ENCODE measurements at places on chromosomes 4 and X.
A peak's percentile ranks its signal among the peaks of the same experiment; 100 is the strongest.

- no peak for DNase-seq
These were observed 971.5 kb downstream of the C4orf33 start for GRCh38 chr4:130067419-130067818.

DNA sequence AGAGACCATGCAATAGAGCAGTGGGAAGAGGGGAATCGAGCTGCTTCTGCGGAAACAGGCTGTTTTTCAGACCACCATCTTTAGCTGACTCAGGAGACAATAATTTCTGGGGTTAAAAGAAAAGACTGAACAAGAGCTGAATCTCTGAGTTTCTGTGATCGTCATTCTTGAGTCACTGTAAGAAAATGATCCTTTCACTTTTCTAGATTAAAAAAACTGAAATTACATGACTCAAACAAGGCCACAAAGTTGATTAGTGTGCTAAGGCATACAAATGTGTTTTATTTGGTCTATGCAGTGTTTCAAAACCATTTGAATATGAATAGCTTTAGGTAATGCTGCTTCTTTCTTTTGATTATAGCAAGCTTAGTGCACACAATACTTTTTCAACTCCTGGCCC, 194.4 kb upstream of the RPL34 start:
- DNase-seq, result no peak

- DNase-seq, result no peak
These were observed 207.5 kb downstream of the CHRDL1 start for GRCh38 chrX:110588164-110588563.

DNA sequence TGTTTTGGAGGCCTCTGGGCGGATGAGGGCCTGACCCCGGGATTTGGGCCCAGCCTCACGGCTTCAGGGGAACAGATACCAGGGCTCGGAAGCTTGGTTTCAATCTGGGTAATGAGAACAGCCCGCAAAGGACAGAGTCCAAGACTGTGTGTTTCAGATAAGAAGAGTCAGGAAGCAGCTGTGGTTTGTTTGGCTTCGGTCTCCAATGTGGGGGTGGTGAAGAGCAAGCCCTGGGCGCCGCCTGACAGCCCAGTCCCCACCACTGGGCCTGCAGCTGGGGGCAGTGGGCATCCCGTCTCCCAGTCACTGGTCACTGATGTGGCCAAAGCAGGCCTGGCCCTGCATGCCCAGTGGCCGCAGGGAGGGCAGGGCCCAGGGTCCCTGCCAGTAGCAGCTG, 9.1 kb downstream of the WFS1 start:
- no peak for DNase-seq

DNA sequence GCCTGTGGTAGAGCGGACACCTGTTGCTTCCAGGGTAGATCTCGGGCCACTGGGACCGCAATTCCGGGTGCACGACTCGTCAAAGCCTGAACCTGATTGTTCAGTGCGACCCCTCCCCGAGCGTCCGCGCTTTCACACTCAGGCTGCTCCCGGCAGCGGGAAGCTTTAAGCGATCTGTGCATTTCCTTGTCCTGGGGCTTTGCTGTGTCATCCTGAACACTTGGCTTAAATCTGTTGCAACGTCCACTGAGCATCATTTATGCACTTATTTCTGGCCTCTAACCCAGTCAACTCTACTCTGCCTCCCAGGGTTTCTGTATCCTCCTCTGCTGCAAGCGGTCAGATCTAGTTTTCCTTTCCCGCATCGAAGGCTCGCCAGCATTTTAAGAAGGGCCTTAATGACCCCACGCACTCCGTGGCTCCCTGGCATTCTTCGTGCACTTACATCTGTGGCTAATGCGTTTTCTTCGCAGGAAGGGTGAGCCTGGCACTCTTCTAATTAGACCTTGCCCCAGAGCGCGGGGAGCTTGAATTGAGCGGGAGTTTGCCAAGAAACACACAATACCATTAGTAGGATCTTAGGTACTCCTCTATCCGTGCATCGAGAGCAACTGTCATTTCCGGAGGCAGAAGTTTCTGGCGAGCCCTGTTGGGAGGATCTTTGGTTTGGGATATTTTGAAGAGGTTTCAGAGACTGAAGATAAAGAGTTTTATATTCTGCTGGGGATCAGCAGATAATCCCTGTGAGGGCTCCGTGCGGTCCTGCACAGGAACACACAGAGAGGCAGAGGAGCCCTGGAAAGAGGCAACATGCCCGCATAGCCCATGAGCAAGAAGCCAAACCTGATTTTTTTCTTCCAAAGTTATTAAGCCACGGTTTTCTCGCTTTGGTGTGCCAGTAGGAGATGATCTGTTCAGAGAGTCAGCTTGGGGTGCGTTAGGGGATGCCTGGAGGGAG, 654 bp upstream of the DDIT4L start:
- no peak for DNase-seq

DNA sequence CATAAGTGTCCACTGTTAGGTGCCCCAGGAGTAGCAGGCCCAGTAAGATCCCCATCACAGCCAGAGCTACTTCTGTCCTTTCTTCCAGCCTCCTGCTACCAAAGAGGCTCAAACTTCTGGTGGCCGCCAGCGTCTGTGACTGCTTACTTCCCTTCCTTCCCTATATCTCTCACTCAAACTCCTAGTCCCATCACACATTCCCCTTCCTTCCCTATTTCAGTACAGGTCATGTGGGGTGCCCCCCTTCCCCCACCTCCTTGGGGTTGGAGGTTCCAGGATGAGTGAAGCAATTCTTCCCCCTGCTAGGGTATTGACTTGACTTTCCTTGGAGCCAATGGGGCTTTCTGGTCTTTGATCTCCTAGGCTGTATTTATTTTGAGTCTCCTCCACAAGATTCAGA, at the start of gene VSIG4:
VSIG4 (minus strand) TSS at position 137 of the 400 bp plus-strand sequence; CDS start at position 55, 82 bp downstream.
- no peak for DNase-seq

- peak; percentile 31 for DNase-seq
These were observed 216.9 kb downstream of the PTTG2 start for GRCh38 chr4:38177035-38177546.

GRCh38 chrX:38318196-38318595, 9.1 kb downstream of the RPGR start:
- no peak for DNase-seq

GRCh38 chr4:124105212-124105611, 607.3 kb downstream of the ANKRD50 start:
- DNase-seq, result no peak

DNA sequence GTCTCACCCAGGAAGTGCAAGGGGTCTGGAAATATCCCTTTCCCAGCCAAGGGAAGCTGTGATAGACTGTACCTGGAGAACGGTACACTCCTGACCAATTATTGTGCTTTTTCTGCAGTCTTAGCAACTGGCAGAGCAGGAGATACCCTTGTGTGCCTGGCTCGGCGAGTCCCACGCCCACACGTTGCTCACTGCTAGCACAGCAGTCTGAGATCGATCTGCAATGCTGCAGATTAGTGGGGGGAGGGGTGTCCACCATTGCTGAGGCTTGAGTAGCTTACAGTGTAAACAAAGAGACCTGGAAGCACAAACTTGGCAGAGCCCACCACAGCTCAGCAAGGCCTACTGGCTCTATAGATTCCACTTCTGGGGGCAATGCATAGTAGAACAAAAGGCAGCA, 138.5 kb downstream of the CHRDL1 start:
- DNase-seq, result no peak

- no peak for DNase-seq
These were observed 104.4 kb downstream of the UCHL1 start for GRCh38 chr4:41360921-41361793.

DNA sequence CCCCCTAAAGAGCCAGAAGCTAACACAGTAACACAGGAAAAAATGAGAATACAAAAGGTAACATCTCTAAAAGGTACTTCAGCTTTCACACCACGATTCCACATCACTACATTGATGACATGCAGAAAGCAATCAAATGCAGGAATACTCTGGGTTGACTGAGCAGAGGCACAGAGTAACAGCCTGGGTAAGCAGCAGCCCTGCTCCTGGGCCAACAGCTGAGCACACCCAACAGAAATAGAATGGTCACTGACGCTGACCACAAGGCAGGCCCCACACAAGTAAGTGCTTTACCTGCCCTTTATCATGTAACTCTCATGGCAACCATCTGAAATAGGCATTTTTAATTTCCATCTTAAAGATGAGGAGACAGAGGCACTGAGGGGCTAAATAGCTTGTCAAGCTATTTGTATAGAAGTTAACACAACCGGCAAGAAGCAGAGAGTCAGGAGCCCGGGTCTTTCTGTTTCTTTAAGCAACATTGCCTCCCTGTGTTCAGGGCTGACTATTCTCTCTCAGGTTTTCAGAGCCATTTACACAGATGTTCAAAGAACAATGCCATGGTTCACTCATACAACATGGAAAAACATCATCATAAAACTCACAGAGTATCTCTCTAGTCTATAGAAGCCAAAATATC, 168.9 kb downstream of the ZNF674 start:
- DNase-seq, result peak; percentile 27

- DNase-seq, result no peak
These were observed 16.8 kb downstream of the SMIM20 start for GRCh38 chr4:25930731-25931354.

DNA sequence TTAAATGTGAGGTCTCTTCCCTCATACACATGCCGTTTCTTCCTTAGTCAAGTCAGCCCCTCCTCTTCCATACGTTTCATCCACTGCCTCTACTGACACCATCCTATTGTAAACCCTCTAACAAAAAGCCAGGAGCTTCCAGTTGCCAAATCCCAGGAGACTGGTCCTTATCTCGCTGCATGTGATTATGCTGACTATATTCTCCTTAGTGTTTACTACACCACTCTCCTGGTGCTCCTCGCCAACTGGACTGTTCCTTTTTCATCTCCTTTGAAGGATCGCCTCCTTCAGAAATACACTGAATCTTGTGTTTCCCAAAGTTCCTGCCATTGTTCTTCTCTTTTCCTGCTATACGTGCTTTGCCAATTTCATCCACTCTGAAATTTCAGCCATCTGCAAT, 27.7 kb downstream of the MAML3 start:
- DNase-seq, result no peak

DNA sequence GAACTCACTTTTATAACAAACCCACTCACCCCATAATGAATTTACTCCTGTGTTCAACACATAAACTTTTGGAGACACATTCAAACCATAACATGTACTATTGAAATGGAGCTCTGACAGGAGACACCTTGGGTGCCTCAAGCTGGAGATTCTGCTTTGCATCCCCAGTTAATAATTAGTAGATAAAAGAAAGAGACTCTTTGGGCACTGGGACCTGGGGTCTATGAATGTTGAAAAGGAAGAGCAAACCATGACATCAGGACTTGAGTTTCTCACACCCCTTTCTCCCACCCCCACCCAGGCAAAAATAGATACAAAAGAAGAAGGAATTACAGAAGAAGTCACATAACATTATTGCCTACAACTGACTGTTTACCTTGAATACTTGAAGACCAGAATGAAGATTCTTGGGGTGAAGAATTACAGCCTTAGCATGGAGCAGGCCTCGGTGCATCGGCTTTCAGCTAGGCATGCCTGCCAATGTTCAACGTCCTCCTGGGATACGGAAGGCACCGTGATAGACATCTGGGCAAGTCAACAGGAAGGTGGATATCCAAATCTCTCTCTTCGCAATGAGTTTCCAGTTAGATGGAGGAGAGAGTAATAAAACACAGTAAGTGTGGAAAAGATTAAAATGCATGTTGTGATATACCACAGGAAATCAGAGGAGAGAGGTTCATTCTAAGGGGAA, 316.0 kb downstream of the TRIML1 start:
- DNase-seq, result no peak
